ENCODE measurements at places on chromosomes 6 and 20.
A peak's percentile ranks its signal among the peaks of the same experiment; 100 is the strongest.

GRCh38 chr6:159008656-159009288 lies 8.8 kb upstream of the RSPH3 start:
- DNase-seq = no peak

DNA sequence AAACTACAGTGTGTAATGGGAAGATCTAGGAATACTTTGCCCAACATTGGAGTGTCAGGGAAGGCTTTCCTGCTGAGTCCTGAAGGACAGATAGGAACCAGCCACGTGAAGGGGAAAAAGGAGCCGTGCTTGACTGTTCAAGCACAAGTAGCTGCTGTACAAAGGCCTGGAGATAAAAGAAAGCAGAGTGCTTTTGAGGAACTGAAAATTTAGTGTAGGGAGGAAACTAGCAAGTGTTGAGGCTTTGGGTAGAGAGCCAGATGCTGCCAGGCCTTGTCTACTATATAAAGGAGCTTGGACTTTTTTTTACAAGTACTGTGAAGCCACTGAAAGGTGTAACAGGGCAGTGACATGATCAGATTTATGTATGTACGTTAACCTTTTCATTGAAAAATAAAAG lies 39.0 kb downstream of the DSE start:
- no peak for DNase-seq

- no peak for DNase-seq
Observed at GRCh38 chr6:163487606-163488005, 73.1 kb downstream of the QKI start.

DNA sequence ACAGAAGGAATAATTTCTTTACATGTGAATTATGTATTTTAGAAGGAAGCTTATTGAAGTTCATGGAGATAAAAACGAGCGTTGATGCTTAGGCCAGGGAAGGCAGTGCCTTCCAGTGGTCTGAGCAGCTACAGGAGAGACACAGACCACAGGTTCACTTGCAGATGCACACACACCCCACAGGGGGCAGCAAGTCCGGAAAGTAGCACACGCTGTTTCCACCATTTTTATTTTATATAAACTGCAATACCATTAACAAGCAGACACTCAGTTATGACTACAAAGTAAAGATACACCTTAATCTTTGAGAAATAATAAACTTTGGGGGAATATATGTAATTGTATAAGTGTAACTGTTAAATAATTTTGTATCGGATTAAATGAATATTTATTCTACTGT lies 13.5 kb upstream of the DACT2 start:
- no peak for DNase-seq

DNA sequence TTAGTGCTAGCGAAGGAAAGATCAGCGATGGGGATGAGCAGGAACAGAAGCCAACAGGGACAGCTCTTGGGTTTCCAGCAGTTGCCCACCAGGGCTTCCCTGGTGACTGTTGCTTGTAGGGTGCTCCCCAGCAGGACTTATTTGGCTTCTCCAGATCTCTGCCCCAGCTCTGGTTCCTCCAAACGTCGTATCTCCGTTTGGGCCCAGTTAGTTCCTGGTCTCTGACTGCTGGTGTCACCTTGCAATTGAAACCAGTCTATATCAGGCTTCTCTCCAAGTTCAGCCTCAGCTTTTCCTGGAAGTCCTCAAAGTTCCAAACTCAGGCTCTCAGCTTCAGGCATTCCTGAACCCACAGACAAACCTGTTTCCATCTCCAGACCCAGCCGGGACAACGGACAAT lies 70.8 kb upstream of the NXT1 start:
- DNase-seq = no peak

- no peak for DNase-seq
Observed at GRCh38 chr20:43765916-43766315, 39.1 kb upstream of the GTSF1L start.

- no peak for DNase-seq
Observed at GRCh38 chr6:38656896-38657295, 17.2 kb upstream of the BTBD9 start.

DNA sequence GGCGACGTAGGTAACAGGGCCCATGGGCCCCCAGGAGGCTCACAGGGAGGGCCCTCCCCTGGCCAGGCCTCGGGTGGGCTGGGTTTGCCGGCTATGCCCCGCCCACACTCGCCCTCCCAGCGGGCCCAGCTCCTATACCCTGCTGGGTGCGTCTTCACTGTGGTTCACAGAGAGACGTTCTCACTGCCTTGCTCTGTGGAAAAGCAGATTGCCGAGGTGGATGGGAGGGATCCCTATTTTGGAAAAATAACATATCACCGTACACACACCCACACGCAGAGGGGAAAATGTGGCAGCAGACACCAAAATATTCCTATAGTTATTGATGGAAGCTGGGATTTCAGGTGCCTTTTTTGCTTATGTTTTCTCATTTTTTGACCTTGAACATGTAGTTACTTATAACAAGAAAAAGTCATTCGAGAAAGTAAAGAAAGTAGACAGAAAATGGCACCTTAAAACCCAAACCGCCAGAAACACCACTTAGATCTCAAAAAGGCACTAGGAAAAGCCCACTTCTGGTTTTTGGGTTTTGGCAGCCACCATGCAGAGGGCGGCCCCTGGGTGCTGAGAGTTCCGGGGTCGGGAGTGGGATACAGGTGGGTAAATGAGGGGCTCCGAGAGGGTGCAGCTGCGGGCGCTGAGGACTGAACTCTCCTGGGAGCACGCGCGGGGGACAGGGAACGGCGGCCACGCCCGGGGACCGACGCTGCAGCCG lies 49.4 kb downstream of the TMEM242 start:
- DNase-seq = peak; percentile 55

GRCh38 chr6:18493382-18493891 lies 106.3 kb downstream of the RNF144B start:
- DNase-seq = no peak

DNA sequence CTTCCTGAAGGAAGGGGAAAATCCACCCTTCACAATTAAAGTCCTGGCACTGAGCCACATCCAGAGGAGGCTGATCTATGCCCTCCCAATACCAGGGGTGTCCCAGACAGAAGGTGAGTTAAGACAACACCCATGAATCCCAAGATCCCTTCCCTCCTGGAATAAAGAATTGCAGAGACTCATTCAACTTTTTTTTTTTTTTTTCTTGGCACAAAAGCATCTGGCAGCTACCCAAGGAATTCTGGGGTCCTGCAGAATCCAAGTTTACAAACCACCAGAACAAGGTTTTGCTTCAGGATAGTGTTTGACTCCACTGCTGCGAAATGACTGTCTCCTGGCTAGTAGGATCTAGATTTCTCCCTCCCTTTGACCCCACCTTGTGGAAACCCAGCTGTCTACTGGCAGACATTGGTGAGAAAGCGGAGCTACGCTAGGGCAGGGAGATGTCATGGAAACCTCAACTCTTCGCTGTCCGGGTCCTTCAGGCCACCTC lies 37.4 kb downstream of the JAG1 start:
- DNase-seq = no peak

DNA sequence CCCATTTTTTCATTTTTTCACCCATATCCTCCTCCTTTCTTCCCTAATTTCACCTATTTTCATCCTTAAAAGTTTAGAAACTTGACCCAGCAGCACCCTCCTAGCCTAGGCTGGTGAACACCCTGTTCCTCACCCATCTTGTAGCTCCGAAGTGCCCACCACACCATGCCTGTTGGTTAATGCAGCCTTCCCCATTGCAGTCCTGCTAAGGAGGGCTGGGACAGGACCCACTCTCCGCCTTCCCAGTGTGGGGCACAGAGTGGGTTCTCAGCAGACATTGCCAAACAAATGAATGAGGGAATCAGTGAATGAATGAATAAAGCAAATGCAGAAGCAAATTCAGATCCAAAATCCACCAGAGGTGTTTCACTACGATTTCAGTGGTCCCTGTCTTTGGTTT lies 45.7 kb downstream of the CTCFL start:
- no peak for DNase-seq

DNA sequence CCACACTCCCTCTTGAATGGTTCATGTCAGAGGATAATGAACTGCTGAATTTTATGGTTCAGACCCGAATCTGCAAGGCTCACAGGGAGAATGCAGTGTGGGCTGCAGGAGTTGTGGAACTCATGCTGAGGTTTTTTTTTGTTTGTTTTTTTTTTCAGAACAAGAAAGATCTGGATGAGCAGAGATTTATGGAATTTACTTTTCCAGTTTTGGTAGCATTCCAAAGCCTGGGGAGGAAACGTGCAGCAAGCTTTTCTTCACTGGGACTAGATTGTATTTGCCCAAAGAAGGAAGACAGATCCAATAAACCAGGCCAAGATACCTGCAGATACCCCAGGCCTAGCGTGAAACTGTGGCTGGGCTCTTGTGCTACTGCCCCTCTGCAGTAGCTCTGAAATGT lies 223.9 kb upstream of the TAB2 start:
- DNase-seq = no peak

GRCh38 chr20:21493049-21493448 lies 20.8 kb downstream of the NKX2-2 start:
- no peak for DNase-seq

DNA sequence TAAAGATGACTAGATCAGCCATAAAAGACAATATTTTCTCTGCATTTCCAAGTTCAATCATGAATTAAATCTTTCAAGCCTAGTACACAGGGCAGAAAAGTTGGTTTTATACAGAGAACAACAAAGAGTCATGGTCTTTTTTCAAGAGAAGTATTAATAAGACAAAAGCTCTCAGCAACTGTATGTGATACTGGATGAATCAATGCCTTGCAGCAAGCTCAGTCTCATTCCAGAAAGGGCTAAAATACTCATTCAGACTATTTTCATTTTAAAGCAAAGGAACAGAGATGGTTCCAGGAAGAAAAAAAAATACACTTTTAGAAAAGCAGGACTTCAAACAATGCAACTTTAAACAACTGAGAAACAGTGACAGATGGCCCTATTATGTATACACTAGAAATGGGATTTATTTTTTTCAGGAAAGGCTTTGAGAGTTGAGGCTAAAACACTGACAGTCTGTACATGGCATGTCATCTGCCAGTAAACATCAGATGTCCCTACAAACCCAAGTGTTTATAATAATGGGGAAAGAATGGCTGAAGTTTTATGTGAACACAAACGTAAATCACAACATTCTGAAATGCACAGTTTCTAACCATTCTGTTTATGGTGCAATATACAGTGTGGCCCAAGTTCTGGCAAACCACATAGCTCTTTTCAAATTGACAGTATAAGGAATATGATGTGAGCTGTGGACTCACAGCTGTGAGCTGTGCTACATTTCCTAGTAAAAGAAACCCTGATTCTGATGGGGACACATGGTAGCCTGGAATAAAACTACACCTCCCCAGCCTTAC lies 114.3 kb upstream of the DST start:
- no peak for DNase-seq

- no peak for DNase-seq
Observed at GRCh38 chr6:143696664-143697000, 18.9 kb downstream of the PHACTR2 start.
